ENCODE measurements at places on chromosomes 2 and 18.

GRCh38 chr18:35646449-35646848 lies 64.9 kb downstream of the GALNT1 start:
- DNase-seq, result no peak

DNA sequence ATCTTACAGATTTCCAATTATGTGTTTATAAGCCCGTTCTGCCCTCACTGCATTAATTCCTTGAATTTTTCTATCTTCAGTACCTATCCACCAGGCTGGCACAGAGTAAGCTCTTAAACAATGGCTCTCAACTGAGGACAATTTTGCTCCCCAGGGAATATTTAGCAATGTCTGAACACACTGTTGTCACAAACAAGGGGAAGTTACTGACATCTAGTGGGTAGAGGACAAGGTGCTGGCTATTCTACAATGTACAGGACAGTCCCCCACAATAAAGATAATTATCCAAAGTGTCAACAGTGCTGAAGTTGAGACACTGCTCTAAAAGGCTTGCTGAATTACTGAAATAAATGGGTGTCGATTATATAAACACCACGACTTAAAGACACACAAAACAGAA lies 5.0 kb downstream of the NDUFS1 start:
- no peak for DNase-seq

DNA sequence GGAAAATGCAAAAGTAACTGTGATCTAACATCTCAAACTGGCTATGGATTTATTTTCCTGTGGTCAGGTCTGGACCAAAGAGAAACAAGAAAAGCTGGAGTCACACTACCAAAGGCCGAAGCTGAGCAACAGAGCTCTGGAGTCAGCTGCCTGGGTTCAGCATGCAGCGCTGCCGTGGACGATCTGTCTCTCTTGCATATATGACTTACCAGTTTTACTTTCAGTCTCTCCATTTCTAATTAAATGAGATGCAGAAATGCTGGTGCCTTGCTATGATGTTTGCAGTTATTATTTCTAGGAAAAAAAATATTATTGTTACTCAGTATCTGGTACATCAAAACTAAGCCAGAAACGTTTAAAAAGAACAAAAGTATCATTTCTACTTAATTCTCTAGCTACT lies 813.2 kb downstream of the RNF144A start:
- DNase-seq, result no peak

GRCh38 chr2:18791172-18791797 lies 201.9 kb upstream of the NT5C1B start:
- DNase-seq, result no peak

DNA sequence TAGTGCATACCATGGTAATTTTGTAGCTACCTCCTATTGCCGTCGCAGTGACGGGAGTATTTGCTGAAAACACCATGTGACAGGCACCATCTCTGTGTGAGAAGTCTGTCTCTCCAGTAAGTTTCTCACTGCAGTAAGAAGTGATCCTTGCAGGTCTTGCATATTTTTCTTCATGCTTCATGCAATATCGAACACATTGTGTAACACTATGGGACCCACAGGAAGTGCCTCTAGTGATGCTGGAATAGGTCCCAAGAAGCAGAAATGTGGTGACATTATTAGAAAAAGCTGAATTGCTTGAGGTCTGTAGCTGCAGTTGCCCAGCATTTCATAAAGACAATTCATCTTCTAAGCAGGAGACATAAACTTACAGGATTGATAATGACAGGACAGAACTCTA lies 167.6 kb downstream of the DCDC2C start:
- no peak for DNase-seq

DNA sequence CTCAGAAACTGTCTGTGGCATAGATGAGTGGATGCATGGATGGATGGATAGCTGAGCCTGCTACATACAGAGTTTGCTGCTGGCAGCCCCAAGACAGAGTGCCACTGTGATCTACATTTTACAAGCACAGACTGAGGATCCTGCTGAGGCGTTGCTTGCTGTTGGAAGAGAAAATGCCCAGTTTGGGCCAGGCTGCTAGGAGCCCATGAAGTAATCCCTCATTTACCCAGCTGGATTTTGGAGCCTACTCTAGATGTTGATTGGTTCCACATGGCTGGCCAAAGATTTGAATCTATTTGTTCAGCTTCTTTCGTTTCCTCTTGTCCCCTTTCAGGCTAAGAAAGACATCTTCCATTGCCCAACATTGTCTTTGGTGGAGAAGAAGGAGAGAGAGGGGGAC lies 261.3 kb downstream of the CLIP4 start:
- DNase-seq, result no peak

DNA sequence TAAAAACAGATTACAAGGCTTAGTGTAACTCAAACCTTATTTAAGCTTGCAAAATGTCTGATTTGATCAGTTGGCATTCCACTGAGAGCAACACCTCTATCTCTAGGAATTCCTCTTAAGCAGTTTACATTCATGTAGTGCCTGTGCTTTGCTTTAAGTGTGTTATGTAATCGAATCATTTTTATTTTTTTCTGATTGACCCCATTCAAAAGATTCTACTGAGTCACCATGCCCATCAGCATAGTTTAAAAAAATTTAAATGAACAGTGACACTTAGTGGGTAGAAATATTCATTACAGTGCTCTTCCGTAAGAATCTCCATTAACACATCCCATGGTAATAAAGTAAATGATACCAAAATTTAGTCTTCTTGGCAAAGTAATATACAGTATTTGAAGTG lies 67.8 kb upstream of the SLC4A10 start:
- DNase-seq, result no peak

DNA sequence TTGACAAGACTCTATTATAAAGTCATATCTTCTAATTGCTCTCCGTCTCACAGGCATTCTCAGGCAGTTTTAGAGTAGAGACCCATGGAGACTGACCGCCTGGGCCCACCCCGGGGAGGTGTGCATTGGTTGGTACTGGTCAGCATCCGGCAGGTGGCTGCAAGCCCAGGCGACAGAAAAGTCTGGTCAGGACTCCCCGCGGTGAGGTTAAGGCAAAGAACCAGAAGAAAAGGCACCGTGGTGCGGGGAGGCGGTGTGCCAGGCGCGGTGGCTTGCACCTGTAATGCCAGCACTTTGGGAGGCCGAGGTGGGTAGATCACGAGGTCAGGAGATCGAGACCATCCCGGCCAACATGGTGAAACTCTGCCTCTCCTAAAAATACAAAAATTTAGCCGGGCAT lies 32.5 kb downstream of the AMER3 start:
- no peak for DNase-seq

GRCh38 chr18:73479477-73479876 lies 611.7 kb upstream of the NETO1 start:
- no peak for DNase-seq

DNA sequence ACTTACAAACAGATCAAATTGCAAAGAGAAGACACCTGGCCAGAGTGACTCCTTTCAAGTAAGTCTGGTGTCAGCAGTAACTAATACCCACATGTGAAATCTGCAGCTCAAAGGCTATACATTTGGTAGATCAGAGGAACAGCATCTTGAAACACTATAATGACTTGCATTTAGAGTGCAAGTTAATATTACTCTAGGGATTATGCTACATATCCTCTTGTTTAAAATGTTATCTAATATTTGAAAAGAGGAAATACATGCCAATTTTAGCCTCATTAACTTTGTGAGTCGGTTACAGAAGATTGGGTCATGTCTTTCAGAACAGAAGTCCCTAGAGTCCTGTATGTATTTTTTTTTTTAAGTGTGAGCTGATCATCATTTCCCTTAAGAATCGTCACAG lies 15.2 kb downstream of the LANCL1 start:
- DNase-seq, result no peak

DNA sequence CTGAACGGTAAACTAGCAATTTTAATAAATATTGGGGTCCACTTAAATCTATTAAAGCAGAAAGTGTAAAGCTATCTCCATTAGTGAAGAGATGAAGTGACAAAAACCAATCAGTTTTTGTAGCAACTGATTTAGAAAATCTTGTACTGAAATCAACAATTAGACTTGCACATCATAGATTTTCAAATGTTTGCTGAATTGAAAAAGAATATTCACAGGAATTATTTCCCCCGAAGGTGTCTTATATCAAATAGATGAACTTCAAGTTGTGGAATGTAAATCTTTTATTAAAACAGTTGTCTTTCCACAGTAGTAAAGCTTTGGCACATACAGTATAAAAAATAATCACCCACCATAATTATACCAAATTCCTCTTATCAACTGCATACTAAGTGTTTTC lies 48.7 kb downstream of the ATIC start:
- no peak for DNase-seq

DNA sequence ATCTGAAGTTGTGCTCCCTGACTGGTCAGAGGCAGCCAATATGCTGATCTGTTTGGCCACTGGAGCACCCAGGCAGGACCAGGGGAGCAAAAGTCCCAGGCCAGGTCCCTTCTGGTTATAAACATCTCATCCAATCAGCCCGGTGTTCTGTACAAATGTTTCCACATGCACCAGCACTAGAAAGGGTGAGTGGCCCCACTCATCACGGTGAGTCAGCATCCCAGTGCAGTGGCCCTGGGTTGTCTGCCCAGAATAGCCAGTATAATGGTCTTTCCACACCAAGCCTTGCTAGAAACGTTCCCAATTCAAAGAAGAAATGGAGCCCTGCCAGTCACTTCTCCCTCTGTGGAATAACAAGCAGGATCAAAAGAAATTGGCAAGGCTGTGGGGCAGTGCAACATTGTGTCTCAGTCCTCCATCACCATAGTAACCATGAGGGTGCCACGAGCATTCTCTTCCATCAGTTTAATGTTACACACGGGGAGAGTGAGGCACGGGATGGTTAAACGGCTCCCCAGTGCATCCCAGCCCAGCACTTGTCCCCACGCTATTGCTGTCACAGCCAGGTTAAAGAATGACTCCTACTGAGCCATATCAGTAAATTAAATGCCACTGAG lies 174.9 kb downstream of the SEPTIN10 start:
- DNase-seq, result no peak

- peak; percentile 31 for DNase-seq
Measured at GRCh38 chr2:230899287-230899686, 25.8 kb downstream of the GPR55 start.

DNA sequence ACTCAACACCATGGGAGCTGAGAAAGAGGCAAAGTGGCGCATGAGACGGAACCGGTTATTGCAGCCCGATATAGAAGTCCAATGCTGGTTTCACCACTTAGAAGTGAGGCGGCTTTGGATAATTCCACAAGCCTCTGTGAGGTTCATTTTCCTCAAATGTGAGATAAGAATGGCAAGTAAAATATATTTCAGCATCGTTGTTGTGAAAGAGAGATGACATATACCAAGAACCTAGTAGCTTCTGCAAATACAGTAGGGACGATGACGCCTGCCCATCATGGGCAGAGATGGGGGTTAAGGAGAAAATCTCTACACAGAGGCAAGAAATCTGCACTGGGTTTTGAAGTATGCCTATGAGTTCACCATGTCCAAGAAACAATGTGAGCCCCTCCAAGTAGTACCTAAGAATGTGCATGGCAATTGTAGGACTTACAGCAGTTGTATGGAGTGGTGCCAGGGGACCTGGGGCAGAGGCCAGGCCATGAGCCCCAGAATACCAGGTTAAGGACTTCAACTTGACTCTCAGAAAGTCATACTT lies 352.0 kb downstream of the RNF144A start:
- no peak for DNase-seq

- no peak for DNase-seq
Measured at GRCh38 chr2:53475321-53475720, 292.3 kb upstream of the CHAC2 start.

DNA sequence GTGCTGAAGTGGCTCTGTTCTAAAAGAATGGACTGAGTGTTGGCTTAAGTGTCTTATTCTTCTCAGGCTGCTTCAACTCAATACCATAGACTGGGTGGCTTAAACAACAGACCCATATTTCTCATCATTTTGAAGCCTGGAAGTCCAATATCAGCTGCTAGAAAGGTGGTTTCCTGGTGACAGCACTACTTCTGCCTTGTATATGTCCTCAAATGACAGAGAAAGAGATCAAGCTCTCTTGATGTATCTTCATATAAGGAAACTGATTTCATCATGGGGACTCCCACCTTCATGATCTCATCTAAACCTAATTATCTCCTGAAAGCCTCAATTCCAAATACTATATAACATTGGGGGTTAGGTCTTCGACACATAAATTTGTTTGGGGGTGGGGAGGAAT lies 449.7 kb upstream of the DSEL start:
- DNase-seq, result no peak

DNA sequence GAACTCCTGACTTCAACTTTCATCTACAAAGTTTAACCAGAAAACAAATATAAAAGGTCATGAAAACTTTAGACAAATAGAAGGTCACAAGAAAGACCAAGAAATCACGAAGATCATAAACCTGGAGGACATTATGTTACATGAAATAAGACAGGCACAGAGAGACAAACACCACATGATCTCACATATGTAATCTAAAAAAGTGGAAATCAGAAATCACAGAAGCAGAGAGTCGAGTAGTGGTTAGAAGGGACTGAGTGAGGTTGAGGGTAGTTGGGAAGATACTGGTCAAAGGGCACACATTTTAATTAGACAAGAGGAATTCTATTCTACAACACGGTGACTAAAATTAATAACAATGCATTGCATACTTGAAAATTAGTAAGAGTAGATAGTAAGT lies 1.4 kb downstream of the GCFC2 start:
- no peak for DNase-seq

GRCh38 chr2:174949988-174950687 lies 55.0 kb downstream of the CHN1 start:
- DNase-seq, result no peak

DNA sequence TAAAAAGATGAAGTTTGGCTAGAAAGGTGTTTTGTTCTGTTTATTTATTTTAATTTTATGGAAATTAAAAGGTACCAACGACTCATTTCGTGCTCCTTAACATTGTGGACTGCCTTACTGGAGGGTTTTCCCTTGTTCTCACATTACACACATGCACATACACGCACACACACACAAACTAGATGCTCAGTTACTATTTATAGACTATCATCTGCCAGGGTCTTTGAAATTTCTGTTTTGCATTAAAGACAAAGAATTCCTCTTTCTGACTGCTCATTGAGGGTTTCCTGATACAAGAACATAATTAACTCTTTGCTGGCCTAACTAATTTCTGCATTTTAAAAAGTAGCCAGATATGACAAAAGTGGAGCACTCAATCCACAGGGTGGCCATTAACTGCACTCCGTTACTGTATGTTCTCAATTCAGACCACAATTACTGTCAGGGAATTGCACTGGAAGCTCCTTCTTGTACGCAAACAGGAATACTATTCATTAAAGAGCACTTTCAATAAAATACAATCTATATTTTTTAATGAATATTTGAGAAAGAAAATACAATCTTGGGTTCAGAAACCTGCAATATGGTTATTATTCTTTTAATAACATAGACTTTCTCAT lies 366.9 kb upstream of the GALNT5 start:
- DNase-seq, result no peak

- DNase-seq, result no peak
Measured at GRCh38 chr18:28183418-28184078, 6.6 kb upstream of the CDH2 start.

GRCh38 chr2:30235859-30236535 lies 4.7 kb downstream of the LBH start:
- DNase-seq, result no peak

Measured in endothelial cell (in vitro differentiated cells).